ENCODE measurements at places on chromosomes 12 and 14.
A peak's percentile ranks its signal among the peaks of the same experiment; 100 is the strongest.

- DNase-seq = no peak
These were observed 51.1 kb upstream of the EML1 start for GRCh38 chr14:99742074-99742473.

DNA sequence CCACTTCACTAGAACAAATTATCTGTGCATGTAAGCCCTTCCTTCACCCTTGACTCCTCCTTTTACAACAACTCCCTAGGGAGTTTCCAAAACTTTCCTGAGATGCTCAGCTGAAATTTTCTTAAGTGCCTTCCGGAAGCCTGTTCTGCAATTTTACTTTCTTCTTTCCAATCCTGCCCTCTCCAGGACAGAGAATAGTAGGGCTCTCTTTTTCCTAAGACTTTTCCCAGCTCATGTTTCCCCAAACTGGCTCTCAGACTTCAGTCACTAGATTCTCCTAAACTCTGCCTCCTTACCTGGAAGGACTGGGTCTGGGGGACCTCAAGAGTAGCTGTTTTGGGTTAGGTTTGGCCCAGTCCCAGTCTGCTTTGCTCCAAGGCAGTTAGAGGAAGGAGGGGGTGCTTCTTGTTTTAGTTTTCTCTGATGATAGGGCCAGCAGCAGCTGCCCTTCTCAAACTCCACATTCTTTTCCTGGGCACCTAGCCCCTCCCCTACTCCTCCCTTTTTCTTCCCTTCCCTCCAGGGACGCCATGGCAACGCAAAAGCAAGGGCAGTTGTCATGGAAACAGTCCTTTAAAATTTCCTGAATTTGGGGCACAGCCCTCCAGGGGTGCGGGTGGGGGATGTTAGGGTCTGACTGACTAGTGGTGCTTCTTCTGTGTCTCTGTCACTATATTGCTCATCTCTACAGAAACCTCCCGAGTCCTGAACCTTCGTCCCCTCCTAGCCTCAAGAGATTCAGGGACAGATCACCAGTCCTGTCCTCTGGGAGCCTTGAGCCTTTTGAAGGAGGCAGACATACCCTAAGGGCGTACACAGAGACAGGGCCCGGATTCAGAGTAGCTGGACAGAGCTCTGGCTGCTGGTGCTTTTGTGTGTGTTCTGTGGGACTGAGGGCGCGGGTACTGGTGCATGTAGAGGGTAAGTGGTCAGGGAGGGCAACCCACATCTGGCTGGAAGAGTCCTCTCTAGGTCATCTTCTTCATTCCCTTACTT lies 17.0 kb downstream of the PPP1R1A start:
- DNase-seq = no peak

DNA sequence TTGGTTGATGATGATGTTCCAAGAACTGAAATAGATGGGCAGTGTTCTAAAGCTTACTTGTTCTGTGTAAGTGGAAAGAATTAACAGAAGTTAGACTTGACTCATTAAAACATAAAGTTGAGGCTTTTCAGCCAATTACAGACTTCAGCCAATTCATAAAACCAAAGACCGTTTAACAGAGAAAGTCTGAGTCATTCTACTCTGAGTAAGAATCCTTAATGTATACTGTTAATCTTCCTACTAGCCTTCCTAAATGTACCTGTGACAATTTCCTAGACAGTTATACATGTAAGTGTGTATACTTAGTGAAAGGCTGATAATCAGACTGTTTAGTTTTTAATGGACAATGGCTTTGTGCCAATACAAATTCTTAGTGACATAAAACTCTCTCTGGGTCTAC lies 681.0 kb downstream of the RPL10L start:
- DNase-seq = no peak

DNA sequence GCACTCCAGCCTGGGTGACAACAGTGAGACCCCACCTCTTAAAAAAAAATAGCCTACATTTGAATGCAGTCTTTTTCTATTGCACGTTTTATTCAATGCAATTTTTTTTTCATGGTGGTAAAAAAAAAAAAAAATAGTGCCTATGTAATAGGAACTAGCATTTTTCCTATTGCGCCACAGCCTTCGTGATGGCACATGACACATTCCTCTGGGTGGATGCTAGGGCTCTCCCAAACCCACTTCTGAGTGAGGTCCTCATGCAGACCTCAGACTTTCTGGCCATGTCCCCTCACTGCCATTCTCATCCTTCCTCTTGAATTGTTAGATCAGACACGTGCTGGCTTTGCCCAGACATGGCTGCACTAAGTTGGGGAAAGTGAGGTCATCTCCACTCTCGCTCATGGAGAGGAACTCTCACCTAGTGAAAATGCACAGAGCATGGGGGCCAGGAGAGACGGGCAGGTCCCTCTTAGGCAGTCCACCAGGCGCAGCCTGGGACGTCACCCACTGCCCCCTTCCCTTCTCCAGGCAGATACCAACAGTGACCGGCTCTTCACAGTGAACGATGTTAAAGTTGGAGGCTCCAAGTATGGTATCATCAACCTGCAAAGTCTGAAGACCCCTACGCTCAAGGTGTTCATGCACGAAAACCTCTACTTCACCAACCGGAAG lies 19.2 kb downstream of the DCAF4 start:
- no peak for DNase-seq

DNA sequence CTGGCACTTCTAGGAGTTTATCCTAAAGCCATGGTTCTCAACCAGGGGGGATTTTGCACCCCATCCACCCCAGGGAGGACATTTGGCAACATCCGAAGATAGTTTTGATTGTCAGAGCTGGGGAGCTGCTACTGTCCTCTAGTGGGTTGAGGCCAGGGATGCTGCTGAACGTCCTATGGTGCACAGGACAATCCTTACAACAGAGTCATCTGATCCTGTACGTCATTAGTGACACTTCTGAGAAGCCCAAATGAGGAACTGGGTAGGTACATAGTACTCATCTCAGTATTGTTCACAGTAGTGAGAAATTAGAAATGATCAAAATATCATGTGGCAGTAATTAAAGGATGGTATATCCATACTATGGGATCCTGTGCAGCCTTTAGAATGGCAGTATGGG lies 185.1 kb downstream of the CHST11 start:
- DNase-seq = no peak

- DNase-seq = no peak
These were observed 9.0 kb downstream of the GALNT6 start for GRCh38 chr12:51382173-51382572.

- no peak for DNase-seq
These were observed 141.3 kb downstream of the KTN1 start for GRCh38 chr14:55721353-55721752.

DNA sequence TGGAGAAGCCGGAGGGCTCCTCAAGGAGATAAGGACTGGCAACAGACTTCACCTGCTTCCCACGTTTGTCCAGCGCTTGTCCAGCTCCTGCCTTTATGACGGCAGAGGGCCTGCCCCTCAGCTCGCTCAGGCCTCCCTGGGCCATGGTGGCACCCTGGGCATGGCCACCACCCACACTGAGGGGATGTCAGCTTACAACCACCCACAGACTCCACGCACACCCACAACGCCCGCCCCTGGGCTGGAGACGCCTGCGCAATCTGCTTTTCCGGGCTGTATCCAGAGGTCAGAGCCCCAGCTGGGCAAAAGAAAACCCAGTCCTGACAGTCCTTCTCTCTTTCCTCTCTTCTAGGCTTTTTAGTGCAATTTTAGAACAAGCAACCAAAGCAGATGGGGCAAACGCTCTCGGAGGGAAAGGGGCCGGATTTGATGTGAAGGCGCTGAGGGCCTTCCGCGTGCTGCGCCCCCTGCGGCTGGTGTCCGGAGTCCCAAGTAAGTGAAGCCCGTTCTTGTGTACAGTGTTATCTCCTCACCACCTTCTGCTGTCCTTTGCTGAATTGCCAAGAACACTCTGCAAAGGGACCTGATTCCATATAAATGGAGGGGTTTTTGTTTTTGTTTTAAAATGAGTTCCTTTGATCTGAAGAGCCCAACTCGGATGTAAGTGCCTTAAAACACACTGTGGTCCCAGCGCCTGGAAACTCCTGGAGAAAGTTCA lies 337.4 kb upstream of the FKBP4 start:
- DNase-seq = no peak

- peak; percentile 32 for DNase-seq
These were observed 74.3 kb upstream of the ARID2 start for GRCh38 chr12:45655186-45655585.

DNA sequence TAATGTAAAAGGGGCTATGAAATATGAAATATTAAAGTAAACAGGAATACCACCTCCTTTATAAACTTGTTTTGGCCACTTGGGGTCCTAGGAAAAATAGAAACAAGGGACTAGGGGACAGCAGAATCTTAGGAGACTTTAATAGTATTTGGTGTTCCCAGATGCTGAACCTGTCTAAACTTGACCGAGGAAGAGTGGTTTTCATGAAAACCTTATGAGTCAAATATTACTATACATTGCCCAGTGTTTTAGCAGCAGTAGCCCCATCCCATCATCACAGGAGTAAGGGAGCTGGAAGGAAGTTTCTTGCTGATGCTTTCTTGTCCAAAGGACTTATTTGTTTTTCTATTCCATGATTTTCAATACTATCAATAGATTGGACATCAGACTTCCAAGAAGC lies 177.5 kb upstream of the CAND1 start:
- no peak for DNase-seq

- DNase-seq = no peak
These were observed 24.9 kb upstream of the PRKAB1 start for GRCh38 chr12:119642986-119643385.

- no peak for DNase-seq
These were observed 9.8 kb downstream of the FIGNL2 start for GRCh38 chr12:51838762-51839161.

DNA sequence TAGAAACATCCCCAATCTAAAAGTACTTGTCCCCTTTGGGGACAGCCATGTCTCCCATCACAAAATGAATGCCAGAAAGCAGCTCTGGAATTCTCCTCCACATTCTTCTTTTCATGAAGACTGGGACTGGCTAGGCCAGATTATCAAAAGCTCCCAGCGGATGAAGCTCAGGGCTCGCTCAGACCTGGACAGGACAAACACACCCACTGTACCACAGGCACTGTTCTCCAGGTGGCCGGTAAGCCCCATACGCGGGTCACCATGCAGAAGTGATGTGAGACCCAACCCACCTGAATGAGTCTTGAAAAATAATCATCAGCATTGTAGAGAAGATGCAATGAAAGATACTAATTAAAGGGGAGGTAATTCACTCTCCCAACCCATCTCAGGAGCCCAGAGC lies 85.1 kb downstream of the GCH1 start:
- no peak for DNase-seq

GRCh38 chr12:106918746-106919145 lies 37.0 kb upstream of the TMEM263 start:
- DNase-seq = no peak

DNA sequence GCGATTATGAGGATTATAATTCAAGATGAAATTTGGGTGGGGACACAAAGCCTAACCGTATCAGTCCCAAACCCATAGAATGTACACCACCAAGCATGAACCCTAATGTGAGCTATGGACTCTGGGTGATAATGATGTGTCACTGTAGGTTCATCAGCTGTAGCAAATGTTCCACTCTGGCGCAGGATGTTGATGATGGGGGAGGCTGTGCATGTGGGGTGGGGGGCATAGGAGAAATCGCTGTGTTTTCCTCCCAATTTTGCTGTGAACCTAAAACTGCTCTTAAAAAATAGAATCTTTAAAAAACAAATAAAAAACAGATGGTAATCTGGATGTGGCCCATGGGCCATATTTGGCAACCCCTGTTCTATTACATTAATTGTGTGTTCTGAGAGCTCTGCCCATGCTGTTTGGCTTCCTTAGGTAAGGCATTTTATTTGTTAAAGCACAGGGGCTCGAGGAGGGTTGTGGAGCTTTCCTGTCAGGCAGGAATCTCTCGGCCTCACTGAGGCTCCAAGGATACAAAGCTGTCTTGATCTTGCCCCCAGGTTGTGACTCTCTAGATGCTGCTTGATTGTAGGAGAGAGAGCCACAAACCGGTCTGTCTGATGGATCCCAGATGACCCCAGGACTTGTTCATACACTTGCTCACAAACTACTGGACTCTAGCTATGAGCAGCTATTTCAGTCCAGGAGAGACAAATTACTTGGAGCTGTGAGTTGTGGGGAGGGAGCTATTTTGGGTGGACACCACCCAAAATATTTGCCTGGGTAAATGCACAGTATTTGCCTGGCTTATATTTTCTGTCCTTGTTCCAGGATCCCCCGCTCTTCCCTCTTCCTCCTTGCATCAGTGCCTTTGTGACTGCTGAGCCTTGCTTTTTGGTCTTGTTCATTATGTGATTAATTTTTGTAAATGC lies 340.2 kb downstream of the MED13L start:
- DNase-seq = no peak

GRCh38 chr14:50362764-50363713 lies 33.6 kb downstream of the CDKL1 start:
- DNase-seq = no peak

DNA sequence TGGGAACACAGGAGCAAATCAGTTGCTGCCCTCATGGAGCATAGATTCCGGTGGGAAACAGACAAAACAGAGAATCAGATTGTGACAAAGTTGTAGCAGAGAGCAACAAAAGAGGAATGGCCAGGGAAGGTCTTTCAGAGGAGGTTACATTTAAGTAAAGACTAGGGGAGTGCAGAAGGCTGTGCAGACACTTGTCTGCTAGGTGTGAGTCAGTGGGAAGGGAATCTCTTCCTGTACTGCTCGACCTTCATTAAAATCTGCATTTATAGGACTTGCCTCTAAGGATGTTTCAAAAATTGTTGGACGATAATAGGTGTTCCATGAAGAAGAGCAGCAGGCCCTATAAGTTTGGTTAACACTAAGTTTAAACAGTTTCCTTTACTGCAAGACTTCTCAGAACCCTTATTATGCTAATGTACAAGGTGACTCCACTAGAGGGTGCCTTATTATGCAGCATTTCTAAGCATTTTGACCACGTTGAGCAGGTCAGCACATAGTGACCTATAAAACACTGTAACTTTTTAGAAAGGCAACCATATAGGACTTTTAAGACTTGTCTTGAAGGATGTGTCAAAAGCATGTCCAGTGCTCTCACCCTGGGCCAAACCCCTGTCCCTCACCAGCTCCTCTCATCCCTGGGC lies 91.8 kb upstream of the RIC8B start:
- DNase-seq = no peak

DNA sequence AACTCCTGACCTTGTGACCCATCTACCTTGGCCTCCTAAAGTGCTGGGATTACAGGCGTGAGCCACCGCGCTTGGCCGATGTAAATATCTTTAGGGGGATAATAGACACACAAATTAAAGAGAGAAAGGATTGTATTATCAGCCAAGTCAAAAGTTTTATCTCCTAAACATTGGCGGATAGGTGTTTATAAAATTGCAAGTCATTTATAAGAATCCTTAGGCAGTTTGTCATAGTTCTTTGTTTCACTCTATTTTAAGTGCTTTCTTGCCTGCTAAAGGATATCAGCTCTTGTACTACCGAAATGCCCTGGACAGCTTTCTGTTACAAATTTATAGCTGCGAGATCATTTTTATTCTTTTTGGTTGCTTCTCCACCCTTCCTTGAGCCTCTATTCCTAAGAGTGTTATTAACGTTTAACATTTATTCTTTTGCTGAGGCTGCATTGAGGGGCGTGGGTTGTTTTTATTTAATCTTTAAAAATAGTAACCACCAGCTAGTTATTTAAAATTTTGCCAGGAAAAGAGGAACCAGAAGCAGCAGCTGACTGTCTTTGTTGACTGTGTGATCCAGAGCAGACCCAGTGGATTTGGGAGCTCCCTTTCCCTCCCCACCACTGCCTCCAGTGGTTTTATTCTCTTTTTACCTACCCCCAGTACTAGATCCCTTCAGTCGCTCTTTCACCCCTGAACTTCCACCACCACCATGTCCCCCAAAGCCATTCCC lies 106.4 kb downstream of the DIP2B start:
- DNase-seq = no peak
